Right kidney (tissue), 9 donors: ENCODE measurements at places on chromosomes 13 and 19.

DNA sequence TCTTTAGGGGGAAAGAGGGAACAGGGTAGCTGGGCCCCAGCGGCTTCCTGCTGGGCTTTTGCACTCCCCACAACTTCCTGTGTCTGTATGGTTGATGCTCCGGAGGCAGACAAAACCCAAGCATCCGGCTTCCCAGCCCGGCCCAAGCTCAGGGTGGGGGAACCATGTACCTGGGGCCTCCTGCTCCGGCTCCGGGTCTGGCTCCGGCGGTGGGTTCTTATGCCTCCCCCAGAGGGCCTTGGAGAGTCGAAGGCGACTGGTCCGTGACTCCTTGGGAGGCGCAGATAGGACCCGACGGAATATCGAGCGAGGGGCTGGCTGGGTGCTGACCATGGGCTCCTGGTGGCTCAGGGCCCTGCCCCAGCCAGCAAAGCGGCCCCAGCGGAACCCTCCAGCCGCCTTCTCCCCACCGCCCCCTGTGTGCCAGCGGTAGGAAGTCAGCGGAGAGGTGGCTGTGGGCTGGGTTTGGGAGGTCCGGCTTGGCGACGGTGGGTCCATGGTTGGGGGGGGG, 428 bp downstream of the RASAL3 start:
- no peak for DNase-seq

DNA sequence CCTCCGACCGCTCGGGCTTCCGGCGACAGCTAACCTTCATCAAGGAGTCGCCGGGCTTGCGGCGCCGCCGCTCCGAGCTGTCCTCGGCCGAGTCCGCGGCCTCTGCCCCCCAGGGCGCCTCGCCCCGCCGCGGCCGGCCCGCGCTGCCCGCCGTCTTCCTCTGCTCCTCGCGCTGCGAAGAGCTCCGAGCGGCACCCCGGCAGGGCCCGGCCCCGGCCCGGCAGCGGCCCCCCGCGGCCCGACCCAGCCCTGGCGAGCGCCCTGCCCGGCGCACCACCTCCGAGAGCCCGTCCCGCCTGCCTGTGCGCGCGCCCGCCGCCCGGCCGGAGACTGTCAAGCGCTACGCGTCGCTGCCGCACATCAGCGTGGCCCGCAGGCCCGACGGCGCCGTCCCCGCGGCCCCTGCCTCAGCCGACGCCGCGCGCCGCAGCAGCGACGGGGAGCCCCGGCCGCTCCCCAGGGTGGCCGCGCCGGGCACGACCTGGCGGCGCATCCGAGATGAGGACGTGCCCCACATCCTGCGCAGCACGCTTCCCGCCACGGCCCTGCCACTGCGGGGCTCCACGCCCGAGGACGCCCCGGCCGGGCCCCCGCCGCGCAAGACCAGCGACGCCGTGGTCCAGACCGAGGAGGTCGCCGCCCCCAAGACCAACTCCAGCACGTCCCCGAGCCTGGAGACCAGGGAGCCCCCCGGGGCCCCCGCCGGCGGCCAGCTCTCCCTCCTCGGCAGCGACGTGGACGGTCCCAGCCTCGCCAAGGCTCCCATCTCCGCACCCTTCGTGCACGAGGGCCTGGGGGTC, 9.6 kb downstream of the C19orf25 start:
- DNase-seq, result no peak

GRCh38 chr13:32587011-32587810, 959 bp downstream of the PDS5B start:
- peak; percentile 85 for DNase-seq

DNA sequence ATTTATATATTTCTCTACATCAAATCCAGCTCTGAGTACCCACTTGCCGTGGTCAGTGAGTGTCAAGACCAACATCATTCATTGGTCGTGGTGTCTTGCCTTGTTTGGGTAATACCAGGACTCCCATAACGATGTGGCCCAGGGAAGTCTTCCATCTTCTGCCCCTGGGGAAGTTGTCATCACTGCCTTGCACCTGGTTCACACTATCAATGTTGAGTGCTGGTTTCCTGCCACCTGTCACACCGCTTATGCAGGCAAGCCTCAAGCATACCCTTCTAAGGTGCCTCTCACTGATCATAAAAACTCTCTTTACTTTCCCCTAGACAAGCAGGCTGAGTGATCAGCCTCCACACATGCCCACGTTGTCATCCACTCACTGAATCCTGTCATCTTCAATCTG, 382.4 kb downstream of the KCTD12 start:
- DNase-seq, result no peak

DNA sequence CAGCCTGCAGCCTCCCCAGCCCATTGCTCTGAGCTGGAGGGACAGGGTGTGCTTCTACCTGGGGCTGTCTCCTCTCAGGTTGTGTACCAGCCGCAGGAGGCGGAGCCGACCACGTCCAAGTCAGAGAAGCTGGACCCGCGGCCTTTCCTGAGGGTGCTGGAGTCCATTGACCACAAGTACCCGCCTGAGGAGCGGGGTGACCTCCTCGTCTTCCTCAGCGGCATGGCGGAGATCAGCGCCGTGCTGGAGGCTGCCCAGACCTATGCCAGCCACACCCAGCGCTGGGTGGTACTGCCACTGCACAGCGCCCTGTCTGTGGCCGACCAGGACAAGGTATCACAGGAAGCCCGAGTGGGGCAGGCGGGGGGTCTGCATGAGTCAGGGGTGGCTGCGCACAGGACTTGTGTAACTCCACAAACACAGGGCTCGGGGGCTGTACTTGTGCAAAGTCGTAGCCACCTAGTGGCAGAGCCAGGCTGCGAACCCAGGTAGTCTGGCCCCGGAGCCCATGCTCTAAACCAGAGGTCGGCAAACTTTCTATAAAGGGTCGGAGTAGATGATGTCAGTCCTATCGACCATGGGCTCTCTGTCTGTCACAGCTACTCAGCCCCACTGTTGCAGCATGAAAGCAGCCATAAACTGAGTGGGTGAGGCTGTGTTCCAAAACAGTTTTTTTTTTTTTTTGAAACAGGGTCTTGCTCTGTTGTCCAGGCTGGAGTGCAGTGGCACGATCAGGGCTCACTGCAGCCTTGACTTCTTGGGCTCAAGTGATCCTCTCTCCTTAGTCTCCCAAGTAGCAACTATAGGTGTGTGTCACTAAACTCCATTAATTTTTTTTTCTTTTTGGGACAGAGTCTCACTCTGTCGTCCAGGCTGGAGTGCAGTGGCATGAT, 8.9 kb downstream of the DHX34 start:
- DNase-seq, result no peak

GRCh38 chr13:110468986-110469495, 92.5 kb downstream of the RAB20 start:
- no peak for DNase-seq

GRCh38 chr13:20812890-20813289, 39.1 kb upstream of the EEF1AKMT1 start:
- no peak for DNase-seq

DNA sequence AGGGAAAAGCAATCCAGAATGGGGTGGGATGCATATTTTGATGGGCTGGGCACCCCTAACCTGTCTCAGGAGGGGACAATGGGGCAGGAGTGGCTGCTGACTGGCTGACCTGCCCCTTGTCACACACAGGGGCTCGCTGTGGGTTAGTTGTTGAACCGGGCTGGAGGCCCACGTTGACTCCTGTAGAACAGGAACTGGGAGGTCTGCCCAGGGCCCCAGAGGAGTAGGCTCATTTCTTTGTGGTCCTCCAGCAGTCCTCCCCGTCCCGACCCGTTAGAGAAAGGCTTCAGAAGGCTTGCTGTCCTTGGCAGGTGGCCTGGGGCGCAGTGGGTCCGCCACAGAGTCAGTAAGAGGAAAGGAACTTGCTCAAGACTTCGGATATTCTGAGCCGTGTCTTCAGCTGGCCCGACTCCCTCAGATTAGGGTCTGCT, 70.1 kb downstream of the COL4A1 start:
- DNase-seq, result no peak

DNA sequence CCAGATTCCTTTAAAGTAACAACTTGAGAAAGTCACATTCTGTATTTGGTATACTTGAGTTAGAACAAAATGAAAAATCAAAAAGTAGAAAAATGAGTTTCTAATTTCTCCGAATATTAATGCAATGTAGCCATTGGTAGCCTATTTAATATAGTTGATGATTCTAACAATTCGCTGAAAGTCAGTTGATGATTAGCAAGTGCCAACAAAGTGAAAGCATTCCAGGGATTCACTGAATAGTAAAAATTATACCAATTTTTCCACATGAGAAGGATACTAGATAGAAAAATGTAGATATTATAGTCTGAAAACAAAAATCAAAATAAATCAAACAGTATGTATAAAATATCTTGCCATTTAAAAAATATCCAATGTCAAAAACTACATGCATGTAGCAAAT, 117.2 kb downstream of the FREM2 start:
- DNase-seq, result no peak

DNA sequence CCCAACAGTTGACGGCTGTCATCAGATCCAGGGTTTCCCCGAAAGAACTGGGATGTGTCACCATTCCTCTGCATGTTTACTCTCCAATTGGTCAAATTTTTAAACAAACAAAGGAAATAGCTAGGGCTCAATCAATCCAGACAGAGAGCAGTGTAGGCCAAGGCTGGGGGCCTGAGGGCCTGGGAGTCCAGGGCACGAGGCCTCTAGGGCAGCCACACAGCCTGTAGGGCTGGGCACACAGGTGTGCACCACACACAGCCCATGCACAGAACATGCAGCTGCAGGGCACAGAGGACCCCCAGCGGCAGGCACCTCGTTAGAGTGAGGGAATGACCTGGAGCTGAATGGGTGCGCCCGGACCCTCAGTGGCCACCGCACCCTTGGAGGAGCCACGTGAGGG, 9.5 kb downstream of the MIER2 start:
- no peak for DNase-seq

GRCh38 chr13:45464687-45465453, at the start of gene COG3:
Gene COG3, plus strand, starts transcription at chr13:45464939. Its CDS starts 98 bp downstream, at chr13:45465037.
- DNase-seq, result peak; percentile 94

DNA sequence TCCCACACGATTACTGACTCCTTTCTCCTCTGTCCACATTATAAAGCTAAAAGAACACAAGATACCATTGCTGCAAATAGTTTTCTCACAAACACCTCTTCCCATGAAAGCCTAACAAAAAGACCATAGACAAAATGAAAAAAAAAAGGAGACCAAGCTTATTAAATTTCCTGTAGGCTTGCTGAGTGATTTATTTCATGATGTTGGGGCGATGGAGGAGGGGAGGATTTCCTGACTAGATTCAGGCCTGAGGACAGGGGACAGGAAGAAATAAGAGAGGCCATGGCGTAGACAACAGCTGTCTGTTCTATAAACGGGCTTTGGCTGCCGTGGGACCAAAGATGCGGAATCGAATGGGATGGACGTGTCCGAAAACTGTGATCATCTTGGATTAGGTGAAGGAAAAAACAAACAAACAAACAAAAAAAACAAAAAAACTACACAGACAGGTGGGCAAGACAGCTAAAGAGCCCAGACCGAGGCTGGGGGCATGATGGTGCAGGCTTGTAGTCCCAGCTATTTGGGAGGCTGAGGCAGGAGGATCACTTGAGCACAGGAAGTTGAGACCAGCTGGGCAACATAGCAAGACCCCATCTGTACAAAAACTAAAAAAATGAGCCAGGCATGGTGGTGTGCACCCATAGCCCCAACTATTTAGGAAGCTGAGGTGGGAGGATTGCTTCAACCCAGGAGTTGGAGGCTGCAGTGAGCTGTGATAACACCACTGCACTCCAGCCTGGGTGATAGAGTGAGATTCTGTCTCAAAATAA, 5.3 kb downstream of the TMPRSS9 start:
- DNase-seq, result peak; percentile 44

GRCh38 chr13:32267836-32268439, 47.2 kb downstream of the ZAR1L start:
- DNase-seq, result no peak

GRCh38 chr19:44232867-44233266, 20.5 kb downstream of the ZNF227 start:
- no peak for DNase-seq
